ENCODE measurements at places on chromosomes 7 and 10.

DNA sequence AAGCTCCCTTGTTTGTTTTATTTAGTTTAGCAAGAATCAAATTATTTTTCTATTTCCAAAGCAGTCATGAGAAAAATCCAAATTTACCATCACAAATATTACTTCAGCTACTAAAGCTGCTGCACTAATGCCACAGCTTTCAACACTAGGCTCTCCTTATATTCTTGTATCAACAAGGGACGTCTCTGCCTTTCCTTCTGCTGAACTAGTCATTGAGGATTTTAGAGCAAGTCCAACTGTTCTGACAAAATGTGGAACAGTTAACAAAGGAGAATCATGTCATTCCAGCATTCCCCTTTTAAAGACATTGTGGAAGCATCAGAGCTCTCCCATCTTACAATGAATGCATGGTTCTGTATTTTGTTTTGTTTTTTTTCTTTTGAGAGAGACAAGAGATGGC, 28.6 kb downstream of the FAM13C start:
- DNase-seq, result no peak

- DNase-seq, result no peak
Observed at GRCh38 chr7:102823390-102824119, 74.8 kb downstream of the FAM185A start.

DNA sequence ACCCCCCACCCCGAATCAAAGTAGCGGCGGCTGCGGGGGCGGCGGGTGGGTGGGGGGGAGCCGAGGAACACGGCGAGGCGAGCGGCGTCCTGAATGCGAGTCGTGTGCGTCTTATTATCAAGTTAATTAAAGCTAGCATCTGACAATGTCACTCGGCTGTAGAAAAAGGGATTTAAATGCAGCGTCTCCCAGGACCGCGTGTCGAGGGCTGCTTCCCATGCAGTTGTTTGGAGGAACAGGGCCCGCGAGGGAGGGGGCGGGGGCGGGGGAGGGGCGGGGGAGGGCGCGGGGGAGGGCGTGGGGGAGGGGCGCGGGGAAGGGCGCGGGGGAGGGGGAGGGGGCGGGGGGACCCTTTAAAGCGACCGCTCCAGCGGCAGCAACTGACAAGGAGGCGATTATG, 2.7 kb upstream of the UNCX start:
- no peak for DNase-seq

- no peak for DNase-seq
Observed at GRCh38 chr10:122473116-122473515, 11.8 kb downstream of the HTRA1 start.

DNA sequence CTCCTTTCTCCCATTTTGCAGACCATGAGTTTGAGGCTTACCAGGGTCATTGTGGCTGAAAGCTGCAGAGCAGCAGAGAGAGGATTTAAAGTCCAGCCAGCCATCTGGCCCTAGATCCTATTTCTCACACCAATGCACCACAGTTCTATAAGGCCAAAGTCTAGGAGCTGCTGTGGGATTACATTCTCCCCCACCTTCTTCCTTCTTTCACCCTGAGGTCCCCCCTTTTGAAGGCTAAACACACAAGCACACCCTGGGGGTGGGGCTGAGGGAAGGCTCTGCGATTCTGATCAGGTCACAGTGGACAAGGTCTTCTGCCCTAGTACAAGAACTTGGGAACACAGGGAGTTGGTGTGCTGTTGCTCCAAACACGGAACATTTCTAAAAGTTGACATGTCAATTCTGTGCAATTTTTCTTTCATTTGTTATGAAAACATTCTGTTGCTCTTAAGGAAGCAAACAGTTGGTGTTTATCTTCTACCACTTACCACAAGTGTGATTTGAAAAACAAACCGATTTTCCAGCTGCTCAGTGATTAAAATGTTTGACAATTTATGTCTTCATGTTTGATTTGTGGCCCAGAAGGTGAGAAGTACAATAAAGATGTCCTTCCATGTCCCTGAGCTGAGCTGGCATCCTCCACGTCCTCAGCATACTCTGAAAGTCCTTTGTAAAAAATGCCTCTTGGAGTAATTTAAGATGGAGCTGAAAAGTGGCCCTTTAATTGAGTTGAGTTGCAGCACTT, 271.6 kb upstream of the PPP2R2D start:
- no peak for DNase-seq

GRCh38 chr7:107684947-107685463, 24.4 kb downstream of the SLC26A4 start:
- no peak for DNase-seq

DNA sequence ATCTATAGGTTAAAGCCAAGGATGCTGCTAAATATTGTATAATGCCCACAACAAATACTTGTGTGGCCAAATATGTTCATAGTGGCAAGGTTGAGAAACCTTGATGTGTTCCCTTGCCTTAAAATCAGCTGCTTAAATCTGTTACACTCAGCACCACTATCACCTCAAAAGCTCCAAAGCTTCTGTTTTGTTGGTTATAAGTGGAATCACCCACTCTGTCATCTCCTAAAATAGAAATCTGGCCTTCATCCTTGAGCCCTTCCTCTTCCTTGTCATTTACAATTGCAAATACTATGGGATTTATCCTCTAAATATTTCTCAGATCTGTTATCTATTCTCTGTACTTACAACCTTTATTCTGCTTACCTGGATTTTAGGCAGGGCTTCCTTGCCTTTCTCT, 61.4 kb downstream of the CPED1 start:
- DNase-seq, result no peak

DNA sequence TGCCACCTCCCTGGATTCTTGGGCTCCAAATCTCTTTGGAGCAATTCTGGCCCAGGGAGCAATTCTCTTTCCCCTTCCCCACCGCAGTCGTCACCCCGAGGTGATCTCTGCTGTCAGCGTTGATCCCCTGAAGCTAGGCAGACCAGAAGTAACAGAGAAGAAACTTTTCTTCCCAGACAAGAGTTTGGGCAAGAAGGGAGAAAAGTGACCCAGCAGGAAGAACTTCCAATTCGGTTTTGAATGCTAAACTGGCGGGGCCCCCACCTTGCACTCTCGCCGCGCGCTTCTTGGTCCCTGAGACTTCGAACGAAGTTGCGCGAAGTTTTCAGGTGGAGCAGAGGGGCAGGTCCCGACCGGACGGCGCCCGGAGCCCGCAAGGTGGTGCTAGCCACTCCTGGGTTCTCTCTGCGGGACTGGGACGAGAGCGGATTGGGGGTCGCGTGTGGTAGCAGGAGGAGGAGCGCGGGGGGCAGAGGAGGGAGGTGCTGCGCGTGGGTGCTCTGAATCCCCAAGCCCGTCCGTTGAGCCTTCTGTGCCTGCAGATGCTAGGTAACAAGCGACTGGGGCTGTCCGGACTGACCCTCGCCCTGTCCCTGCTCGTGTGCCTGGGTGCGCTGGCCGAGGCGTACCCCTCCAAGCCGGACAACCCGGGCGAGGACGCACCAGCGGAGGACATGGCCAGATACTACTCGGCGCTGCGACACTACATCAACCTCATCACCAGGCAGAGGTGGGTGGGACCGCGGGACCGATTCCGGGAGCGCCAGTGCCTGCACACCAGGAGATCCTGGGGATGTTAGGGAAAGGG, 913 bp downstream of the NPY start:
- no peak for DNase-seq

All from pulmonary artery endothelial cell (primary cell).